Germinal center (tissue), 1 donor: ENCODE measurements at places on chromosomes 3 and 15.

GRCh38 chr3:170327040-170327808 is 30.3 kb upstream of the SKIL start:
- DNase-seq = no peak

DNA sequence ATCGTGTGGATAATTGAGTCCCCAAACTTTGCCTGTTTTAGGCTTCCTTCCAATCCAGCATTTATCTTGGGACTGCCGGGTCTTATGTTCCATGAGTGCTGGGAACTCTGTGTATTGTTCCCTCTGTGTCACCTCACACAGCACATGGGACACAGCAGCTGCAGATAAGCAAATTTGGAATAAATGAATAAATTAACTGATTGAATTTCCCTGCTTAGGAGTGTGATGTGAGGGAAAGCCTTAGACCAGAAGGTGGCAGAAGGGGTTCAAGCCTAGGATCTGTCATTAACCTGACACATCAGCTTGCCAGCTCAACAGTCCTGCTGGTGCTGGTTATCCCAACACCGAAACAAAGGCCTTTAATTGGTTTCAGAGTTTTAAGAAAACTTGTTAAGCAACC is 114.3 kb downstream of the OXSM start:
- DNase-seq = no peak

DNA sequence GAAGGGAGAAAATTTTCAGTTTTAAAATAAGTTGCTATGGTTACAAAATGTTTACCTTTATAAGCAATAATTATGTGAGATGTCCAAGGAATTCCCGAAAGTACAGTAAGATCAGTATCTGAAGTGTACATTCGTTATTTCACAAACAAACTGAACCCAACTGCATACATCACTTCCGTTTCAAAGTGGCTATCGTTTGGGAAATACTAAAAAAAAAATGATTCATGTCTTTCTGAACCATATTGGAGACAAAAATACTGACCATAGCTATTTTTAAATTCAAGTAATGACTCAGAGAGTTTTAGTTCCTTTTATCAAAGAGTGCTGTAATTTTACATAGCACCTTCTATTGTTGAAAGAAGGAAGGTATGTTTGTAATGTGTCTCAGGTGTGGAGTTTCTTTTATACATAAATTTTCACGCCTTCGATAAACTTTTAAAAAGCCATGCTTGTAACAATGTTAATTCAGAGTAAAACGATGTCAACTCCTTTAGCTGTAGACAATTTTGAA is 8.0 kb upstream of the ANKRD28 start:
- DNase-seq = peak; percentile 23

- no peak for DNase-seq
Measured at GRCh38 chr15:77869021-77869895, 208.3 kb downstream of the TBC1D2B start.

GRCh38 chr15:68489421-68489820 is 57.5 kb upstream of the ITGA11 start:
- DNase-seq = no peak

DNA sequence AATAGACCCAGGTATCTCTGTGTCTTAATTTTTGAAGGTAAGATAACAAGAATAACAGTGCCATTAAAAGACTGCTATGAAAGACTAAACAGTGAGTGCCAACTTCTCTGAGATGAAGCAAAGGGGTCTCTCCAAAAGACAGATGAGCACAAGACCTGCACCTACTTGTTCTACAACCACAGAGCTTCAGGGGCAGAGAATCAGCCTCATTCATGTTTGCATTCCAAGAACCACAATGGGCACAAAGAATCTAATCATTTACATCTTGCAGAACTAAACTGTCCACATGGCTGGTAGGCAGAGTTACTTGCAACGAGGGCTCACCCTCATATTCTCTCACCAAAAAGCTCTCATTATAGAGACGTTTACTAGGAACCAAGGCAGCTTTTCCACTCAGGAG is 83.9 kb downstream of the PEAK1 start:
- DNase-seq = no peak

GRCh38 chr3:194092881-194093301 is 43.1 kb upstream of the HES1 start:
- DNase-seq = no peak

DNA sequence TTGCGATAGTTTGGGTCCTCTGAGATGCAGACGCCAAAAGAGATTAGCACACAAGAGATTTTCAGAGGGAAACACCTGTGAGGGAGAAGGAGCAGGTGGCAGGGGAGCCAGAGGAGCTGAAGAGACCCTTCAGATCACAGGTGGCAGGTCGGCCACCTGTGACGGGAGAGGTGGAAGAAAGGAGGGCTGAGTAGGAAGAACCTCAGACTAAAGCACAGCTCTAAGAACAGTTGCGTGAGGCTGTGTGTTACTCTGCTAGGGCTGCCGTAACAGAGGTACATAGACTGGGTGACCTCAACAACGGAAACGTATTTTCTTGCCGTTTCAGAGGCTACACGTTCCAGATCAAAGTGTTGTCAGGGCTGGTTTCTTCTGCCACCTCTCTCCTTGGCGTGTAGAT is 38.5 kb downstream of the C2CD4A start:
- no peak for DNase-seq

DNA sequence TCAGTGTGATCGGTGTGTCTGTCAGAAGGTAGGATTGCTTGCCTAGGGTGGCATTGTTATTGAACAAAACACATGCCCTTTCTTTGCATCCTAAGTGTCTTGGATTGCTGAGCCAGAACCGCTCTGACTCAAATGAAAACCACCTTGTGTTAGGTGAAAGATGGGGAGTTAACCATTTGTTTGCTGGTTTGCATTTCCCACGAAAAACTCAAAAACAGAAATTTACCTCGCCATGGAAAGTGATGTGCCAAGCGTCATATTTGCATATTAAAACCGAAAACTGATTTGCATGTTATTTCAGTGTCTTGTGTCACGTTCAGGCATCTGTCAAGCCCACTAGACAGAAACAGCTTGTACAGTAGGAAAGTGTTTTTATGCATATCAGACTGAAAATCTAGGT is 474.6 kb upstream of the TPRG1 start:
- DNase-seq = peak; percentile 66

- no peak for DNase-seq
Measured at GRCh38 chr3:126666658-126667528, 12.0 kb upstream of the TXNRD3 start.

DNA sequence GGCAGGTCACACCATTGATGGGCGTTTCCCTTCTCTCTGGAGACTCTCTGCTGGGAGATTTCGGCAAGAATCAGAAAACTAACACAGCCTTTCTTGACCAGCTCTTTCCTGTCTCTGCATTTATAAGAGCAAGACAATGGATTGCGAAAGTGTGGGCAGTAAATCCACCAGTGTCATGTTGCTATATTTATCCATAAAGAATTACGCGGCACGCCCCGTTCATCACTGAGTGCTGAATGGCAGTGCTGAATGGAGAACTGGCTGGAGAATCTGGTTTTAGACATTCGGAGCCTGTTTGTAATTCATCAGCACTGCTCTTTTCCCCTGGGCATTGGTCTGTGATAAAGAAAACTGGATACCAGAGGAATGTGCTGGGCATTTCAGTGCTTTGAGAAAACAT is 2.0 kb upstream of the CEMIP start:
- DNase-seq = no peak

DNA sequence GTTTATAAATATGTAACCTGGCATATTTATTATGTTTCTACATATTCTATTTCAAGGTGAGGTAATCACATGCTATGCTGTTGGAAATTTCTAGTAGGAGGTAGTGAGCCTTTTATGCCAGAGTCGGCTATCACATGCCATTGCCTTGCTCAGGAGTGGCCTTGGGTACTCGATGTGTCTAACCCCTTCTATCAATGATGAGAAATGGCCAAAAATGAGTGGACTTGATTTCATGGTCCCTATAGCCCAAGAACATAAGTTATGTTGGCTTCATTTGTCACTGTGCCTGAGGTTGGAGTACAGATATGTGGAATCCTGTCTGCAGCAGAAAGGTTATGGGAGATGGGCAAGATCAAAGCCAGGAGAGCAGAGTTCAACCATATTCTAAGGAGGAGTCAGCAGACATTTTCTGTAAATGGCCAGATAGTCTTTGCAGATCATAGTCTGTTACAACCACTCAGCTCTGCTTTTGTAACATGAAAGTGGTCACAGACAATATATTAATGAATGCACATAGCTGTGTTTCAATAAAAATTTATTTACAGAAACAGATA is 554.4 kb downstream of the PDCD6IP start:
- no peak for DNase-seq

GRCh38 chr15:40562691-40563090 is 2.2 kb downstream of the CCDC32 start:
- DNase-seq = no peak

- no peak for DNase-seq
Measured at GRCh38 chr3:46950650-46951241, 25.8 kb downstream of the CCDC12 start.

- DNase-seq = peak; percentile 54
Measured at GRCh38 chr3:17195856-17196604, 311.3 kb downstream of the PLCL2 start.

DNA sequence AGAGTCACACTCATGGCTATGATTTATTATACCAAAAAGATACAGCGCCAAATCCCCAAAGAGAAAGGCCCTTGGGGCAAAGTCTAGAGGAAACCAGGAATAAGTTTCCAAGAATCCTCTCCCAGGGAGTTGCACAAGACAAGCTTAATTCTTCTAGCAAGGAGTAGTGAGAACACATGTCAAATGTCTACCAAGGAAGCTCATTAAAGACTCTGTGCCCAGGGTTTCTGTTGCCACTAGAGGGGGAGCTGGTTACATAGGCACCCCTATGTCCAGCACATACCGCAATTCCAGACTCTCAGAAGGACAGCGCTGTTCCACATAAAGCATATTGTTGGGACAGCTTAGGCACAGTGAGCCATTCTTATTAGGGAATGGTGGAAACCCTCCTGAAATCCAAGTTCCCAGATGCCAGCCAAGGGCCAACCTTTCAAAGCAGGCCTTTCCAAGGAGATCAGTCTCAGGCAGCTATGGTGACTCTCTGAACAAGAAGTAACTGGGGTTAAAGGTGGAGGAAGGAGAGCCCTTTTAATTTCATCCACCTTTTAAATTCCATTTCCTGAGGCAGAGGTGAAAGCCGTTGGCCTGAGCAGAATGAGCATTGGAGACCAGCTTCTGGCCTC is 194.2 kb downstream of the UACA start:
- no peak for DNase-seq

DNA sequence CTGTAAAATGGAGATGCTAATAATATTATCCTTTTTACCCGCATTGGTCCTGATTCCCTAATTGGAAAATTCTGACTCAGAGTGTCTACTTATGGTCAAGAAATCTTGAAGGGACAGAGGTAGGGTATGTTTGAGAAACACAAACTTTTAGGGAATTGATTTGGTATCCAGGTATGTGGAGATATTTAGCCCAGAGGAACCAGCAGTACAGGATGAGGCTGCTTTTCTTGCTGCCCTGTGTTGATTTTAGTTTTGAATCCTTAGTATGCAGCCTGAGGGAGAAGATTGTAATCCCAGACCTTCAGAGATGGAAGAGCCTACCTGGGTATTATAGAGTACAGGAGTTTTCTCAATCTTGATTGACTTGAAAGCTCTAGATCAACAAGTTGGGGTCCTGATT is 569.1 kb downstream of the PDCD6IP start:
- DNase-seq = no peak

DNA sequence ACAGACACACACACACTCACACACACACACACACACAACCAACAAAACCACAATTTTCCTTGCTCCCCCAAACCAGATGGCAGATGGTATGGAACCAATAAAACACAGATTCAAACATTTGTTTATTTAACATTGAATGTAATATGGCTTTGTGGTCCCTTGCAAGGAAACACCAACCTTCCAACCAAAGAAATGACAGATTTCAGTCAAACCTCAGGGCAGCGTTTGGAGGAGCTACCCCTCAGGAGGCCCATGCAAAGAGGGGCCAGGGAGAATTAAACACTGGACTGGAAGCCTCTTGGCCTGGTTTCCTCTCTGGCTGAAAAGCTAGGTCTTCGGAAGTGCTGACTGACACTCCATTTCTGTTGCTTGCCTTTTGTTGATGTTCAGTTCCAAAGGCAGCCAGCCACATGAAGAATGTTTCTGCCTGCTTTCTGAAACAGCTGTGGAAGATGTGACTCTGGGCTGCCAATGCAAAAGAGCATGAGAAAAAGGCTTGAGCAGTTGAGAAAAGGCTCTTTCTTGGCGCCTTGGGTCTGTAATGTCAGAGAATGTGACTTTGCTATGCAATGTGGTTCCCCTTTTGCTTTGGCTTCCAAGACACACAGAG is 296.1 kb downstream of the RPLP1 start:
- DNase-seq = no peak

GRCh38 chr15:76059320-76060117 is at the start of gene TMEM266:
Gene TMEM266 (plus strand): TSS chr15:76059985. CDS start chr15:76134264, 74,279 bp downstream.
- peak; percentile 59 for DNase-seq

DNA sequence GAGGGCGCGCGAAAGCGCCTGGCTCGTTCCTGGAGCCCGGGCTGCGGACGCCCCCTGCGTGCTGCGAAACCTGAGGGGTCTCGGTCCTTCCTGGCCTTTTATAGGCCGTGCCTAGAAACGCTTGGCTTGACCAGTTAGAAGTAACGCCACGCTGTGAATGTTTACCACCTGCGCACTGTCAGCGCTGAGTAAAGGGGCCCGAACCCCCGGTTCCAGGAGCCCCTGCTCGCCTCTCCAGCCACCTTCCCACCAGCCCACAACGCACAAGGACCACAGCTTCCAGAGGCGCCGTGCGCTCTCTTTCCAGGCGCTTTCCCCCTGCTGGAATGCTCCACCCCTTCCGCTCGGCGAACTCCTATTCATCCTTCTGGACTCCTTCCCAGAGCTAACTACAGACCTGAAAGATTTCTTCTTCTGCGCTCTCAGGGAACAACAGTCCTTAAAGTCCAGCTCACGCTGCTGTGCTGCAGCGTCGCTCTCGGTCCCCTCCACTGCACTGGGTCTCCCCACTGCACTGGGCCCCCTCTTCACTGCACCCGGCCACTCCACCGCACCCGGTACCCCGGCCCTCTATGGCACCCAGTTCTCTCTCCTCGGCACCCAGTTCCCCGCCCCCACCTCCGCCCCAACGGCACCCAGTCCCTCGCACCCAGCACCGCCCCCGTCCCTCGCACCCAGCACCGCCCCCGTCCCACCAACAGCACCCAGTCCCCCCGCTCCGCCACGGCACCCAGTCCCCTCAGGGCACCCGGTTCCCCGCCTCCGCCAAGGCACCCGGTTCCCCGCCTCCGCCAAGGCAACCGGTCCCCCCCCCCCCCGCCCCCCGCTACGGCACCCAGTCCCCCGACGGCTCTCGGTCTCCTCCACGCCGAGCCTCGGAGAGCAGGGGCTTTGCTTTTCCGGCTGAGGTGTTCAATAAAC is 69.8 kb downstream of the SQOR start:
- no peak for DNase-seq

- DNase-seq = no peak
Measured at GRCh38 chr15:44695294-44695693, 15.8 kb downstream of the PATL2 start.

GRCh38 chr3:132256989-132257388 is 60.2 kb upstream of the ACP3 start:
- DNase-seq = no peak

- no peak for DNase-seq
Measured at GRCh38 chr3:178206521-178206920, 329.7 kb upstream of the KCNMB2 start.
